ENCODE measurements at places on chromosomes 13 and 19.

GRCh38 chr19:46656541-46656940 is 4.4 kb downstream of the DACT3 start:
- DNase-seq = no peak

DNA sequence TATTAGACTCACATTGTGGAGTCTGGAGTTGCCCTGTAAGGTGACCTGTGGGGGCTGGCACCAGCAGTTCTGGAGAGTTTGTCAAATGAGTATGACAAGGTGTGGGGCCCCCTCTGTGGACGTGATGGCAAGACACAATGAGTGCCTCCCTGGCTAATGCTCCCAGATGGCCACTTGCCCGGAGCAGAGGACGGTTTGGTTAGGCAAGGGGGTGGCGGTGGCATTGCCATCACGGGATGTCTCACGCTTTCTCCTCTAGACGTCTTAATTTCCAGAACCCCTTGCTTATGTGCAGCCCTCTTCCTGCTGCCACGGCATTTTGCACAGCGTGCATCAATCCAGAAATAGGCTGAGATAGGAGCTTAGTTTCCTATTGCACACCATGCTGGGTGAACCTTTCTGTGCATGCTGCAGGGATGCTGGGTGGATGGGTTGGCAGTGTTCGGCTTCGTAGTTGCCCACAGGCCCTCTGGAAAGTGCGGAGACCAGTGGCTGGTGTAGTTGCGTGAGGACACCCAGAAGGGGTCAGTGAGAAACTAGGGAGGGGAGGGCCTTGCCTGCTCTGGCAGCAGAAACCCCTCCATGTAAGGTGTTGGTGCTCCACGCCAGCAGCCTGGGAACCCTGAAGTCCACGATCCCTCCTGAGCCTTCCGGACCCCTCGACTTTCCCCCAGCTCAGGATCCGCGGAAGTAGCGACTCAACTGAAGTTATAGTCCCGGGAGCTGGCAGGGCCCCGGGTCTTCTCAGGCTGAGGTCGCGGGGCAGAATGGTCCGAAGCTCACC is 18.1 kb upstream of the LRP3 start:
- no peak for DNase-seq

DNA sequence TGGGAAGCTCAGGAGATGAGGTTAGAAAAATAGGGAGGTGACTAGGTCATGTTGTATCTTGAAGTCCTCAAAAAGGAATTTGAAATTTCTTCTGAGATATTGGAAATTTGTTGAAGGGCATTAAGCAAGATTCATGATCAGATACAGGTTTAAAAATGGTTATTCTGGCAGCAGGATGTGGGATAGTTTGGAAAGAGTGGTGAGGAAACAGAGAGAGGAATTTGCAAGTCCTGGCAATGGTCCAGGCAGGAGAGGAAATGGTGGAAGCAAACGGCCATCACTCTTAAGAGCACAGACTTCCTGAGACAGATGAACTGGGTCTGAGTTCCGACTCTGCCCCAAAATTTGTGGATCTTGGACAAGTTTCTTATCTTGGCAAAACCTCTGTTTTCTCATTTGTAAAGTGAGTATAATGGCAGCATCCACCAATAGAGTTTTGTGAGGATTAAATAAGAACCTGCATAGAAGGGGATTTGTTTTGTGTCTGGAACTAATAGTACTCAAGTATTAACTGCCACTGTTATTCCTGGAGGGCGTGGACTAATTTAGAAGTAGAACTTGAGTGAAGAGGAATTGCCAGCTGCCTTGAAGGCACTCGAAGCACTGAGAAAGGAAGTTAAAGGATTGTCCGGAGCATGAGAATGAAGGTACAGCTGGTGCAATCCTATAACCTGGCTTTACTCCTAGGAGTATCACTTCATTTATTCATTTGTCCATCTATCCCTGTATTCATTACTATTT is 99.6 kb downstream of the CCNA1 start:
- no peak for DNase-seq

- DNase-seq = no peak
Observed at GRCh38 chr19:21127898-21128297, 13.9 kb upstream of the ZNF431 start.

- DNase-seq = peak; percentile 4
Observed at GRCh38 chr19:46478356-46478986, 7.1 kb upstream of the PNMA8A start.

Measured in NCI-H774 (cell line).